ENCODE measurements at places on chromosomes 12 and 14.

DNA sequence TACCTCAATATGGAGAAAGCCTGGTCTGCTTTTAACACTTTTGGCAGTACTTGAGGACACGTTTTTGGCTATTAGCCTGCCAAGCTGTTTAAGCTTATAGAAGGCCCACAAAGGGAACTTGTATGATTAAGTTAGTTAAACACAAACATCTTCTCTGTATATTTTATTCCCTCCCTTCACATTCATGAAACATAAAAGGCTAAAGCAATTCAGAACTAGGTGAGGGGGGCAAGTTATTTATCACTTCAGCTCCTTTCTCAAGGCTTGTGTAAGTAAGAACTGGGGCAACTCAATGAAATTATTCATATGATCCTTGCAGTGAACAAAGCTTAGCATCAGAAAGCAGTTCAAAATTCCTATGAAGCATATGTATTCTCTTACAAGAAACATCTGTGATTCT, 7.5 kb downstream of the PRICKLE1 start:
- DNase-seq, result no peak

- DNase-seq, result no peak
Measured at GRCh38 chr12:76568130-76568529, 8.6 kb upstream of the OSBPL8 start.

DNA sequence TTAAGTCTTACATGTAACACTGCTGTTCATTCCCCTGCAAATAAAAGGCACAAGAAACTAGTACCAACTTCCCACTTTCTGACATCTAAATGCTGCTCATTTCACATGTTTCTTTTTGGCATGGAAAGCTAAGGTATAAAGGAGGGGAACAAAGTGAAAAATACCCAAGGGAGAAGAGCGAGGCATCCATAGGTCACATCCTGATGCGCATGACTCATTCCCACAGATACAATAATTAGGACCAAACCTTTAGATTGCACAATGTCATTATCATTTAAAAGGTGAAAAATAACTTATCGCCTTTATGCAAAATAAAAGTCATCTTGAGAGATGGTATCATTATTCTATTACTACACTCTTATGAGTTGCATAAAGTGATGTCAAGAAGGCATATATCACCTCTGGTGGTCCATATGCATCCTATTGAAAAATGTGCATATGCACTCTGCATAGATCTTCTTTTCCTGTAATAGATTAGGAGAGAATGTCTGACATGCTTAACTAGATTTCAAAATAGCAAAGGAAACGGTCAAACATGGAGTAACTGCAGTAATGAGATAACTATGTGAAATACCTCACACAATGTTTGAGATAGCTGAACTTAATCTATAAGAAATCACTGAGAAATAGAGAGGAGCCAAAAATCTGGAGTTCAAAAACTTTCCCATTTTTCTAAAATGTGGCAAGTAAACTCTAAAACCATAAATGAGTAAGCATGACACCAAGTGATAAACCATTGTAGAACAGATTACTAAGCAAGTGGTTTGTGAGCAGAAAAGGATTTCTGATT, 382.5 kb upstream of the TMTC1 start:
- no peak for DNase-seq

DNA sequence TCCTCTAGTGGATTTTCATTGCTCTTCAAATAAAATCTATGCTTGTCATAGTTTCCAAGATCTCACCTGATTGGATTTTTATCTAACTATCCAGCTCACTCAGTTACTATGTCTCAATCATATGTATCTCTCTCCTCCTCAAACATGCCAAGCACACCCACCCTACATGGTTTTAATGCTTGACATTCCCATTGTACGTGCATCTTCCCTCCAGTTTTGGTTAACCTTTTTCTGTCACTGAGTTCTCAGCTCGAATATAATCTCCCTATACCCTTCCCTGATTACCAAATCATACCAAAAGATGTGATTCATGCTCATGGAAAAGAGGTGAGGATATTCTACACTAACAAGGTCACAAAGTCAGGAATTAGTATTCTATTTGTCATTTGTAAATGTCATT, 12.0 kb upstream of the PTPRQ start:
- DNase-seq, result no peak

GRCh38 chr12:2488596-2488995, 306.2 kb upstream of the FKBP4 start:
- no peak for DNase-seq

DNA sequence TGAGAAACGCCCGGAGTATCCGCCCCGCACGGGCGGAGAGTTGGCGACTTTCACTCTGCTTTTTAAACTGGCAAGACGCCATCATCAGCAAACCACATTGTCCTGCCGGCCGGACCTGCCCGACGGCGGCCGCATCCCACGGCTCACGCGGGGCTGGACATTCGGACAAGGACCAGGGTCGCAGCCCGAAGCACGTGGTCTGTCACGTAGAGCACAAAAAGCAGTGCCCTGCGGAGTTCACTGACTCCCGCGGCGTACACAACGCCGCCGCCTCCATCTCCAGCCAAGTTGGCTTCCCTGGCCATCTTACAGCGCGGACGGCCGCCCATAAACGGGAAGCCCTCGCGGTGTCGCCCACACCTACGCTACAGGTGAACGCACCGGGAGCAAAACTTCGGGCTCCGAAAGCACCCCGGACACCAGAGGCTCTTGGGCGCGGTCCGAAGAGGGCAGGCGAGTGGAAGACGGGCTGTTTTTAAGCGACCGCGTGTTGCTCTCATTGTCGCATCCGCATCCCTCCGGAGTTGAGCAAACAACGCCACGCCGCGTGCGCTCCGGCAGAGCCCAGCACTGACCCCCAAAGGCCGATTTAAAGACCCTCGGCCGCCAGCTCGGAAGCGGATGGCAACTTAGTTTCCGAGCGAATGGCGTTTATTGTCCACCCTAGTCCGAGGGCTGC, 966 bp downstream of the SINHCAF start:
- DNase-seq, result peak; percentile 4

DNA sequence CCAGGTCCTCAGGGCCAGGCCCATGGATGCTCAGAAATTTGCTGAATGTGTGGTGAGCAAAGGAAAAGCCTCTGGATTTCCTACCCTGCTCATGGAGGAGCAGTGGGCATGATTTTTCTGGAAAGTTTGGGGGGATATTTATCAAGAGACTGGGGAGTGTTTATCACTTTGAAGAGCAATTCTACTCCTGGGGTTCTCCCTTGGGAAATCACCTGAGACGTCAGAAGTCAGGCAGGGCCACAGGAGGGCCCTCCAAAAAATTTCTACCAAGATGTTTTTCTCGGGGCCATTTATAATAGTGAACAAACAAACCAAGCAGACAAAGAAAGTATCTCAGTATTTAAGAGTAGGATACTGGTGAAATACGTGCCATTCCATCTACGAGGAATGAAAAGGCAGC, 20.1 kb upstream of the EIF2B2 start:
- no peak for DNase-seq

DNA sequence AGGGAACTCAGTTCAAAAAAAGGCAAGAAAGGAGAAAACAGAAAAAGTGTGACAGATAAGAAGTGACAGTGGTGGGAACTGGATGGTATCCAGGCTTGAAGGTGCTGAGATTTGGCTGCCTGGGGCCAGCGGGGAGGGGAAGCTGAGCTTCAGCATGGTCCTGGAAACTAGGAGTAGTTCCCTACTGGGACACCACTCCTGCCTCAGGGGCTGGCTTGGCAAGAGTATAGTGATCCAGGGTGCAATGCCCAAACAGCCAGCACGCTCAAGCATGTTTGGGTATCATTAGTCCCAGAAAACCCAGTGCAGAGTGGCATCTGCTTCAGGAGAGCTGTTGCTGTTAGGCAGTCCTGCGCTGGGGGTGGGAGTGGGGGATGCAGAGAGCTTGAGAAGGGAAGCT, 49.5 kb upstream of the KTN1 start:
- no peak for DNase-seq

DNA sequence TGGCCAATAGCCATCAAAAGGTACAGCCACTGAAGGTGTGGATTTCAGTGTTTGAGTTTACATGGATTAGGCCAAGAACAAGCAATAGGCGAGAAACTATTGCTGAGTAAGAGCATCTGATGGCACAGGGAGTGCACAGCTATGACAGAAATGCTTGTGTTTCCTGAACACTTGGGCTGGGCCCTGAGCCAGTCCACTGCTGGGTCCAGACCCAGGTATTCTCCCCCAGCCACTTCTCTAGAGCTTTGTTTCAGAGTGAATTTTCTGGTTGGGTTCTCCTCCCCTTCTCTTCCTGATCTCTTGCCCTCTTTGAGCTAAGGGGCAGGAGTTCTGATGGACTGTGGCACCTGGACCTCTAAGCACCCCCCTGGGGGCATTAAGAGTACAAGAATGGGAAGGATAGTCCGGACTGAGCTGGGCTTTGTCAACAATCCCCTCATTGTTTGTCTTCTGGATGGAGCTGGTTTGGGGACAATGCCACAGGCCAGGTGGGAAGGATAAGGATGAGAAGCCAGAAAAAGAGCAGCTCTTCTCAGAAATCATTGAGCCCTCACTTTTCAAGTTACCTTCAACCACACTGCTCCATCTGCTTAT, 8.3 kb downstream of the HOXC5 start:
- DNase-seq, result no peak

GRCh38 chr12:107610021-107610859, 75.4 kb upstream of the PWP1 start:
- peak; percentile 5 for DNase-seq

GRCh38 chr12:30106204-30106965, 322.6 kb upstream of the TMTC1 start:
- no peak for DNase-seq
